ENCODE measurements at places on chromosomes 1 and 21.

DNA sequence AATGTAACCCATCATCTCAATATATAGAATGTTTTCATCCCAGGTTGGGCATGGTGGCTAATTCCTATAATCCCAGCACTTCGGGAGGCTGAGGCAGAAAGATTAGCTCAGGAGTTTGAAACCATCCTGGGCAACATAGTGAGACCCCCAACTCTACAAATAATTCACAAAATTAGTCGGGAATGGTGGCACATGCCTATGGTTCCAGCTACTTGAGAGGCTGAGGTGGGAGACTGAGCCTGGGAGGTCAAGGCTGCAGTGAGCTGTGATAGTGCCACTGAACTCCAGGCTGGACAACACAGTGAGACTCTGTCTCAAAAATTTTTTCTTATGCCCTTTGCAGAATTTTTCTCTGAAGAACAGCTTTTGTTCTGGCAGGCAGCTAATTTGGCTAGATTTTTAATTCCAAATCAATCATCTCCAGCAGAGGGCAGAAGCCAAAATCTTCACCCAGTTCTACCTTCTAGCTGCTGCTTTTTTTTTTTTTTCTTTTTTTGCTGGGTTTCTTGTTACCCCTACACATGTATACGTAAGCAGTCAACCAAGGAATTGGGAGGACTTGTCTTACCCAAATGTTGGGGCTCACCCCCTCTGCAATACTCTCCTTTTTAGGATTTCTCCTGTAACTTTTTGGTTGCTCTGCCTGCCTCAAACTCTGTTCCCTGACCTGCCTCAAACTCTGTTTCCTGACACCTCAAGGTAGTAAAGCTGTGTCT, 2.7 kb upstream of the RAD54L start:
- peaks cover 9% of the 10 kb centered on the region for H3K4me1 ChIP-seq
- peak; percentile 43 for DNase-seq
- H3K4me3 ChIP-seq = no peak overlapping the region
- no peaks in the 10 kb centered on the region for H3K27me3 ChIP-seq

DNA sequence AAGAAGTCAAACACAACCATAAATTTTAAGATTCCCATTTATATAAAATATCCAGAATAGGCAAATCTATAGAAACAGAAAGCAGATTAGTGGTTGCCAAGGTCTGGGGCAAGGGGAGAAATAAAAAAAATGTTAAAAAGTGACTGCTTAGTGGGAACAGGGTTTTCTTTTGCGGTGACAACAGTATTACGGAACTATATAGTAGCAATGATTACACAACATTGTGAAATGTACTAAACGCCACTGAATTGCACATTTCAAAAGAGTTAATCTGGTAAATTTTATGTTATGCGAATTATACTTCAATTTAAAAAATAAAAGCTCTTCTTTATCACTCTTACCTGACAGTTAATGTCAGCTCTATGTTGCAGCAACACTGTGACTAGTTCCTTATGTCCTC, 105.2 kb downstream of the ACBD6 start:
- H3K27ac ChIP-seq = no peak overlapping the region
- H3K4me1 ChIP-seq = no peaks in the 10 kb centered on the region
- H3K36me3 ChIP-seq = no peaks in the 10 kb centered on the region
- H3K4me3 ChIP-seq = no peak overlapping the region
- DNase-seq = no peak

DNA sequence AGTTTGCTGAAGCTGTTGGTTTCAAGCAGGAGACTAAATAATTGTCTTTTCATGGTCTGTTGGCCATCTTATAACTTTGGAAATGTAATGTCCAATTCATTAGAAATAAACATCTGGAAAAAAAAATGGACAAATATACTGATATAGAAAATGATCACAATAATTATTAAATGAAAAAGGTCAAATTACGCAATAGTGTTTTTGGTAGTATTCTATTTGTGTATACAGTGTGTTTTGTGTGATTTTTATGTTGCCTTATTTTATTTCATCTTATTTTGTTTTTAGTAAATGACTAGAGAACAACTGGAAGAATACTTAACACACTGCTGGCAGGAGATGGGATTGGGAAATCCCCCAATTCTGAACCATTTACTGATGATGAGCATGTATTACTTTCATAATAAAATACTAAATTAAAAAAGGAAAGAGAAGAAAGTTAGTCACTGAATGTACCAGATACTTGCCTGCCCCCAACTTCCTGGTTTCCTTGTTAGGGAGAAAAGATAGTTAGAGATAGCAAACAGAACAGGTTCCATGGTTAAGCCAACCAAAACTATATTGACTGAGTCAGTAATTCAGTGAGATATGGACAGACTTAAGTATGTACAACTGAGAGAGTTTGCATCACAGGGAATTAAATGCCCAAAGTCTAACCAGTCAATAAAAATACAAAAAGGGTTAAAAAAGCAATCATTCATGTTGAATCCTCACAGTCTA, 24.0 kb upstream of the SAMD13 start:
- no peaks in the 10 kb centered on the region for H3K27me3 ChIP-seq
- no peaks in the 10 kb centered on the region for H3K36me3 ChIP-seq
- no peak overlapping the region for H3K4me3 ChIP-seq
- H3K27ac ChIP-seq = no peak overlapping the region

GRCh38 chr1:202800742-202801141, 7.5 kb downstream of the KDM5B start:
- H3K4me1 ChIP-seq = no peaks in the 10 kb centered on the region
- no peaks in the 10 kb centered on the region for H3K36me3 ChIP-seq
- H3K27ac ChIP-seq = no peak overlapping the region
- no peak overlapping the region for H3K4me3 ChIP-seq
- DNase-seq = no peak

GRCh38 chr1:201537891-201538611, 876 bp upstream of the NAV1 start:
- peak overlapping the region; percentile 41 for H3K4me3 ChIP-seq
- no peaks in the 10 kb centered on the region for H3K27me3 ChIP-seq
- no peak overlapping the region for H3K27ac ChIP-seq
- peaks cover 7% of the 10 kb centered on the region for H3K4me1 ChIP-seq

- no peak overlapping the region for H3K4me3 ChIP-seq
- no peaks in the 10 kb centered on the region for H3K4me1 ChIP-seq
- DNase-seq = no peak
- H3K27ac ChIP-seq = no peak overlapping the region
- no peaks in the 10 kb centered on the region for H3K27me3 ChIP-seq
Observed at GRCh38 chr1:1144843-1145546, 28.7 kb upstream of the TTLL10 start.

DNA sequence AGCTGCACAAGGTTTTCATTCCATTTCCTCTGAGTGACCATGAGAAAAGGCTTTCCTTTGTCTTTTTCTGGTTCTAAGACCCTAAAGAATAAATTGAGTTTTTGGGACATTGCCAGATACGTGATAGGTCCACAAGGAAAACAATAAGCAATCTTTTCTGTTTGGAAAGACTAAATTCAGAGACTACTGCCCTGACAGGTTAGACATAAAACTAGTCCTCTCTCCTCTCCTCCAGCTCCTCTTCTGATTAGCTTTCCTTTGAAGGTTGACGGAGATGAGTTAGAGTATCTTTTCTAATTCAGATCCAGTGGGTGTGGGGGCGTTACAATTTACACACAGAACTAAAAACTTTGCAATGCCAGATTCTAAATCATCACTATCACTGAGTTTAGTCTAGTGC, 57.8 kb upstream of the C1orf53 start:
- H3K4me1 ChIP-seq = no peaks in the 10 kb centered on the region
- no peak for DNase-seq
- no peaks in the 10 kb centered on the region for H3K36me3 ChIP-seq
- no peak overlapping the region for H3K27ac ChIP-seq

DNA sequence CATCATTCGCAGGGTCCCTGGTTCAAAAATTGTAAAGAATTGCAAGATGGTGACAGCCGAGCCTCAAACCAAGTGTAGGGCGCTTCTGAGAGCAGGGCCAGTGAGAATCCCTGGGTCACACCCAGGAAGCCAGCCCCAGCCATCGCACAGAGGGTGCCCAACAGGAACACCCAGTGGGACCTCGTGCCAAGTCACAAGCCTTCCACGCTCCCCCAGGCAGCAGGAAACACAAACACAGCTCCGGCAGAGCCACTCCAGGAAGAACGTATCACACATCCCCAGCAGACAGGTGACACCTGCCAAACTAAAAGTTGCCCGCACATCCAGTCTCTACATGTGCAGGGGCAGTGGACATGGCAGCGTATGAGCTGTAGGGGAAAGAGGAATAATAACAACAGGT, 20.2 kb downstream of the DHRS3 start:
- H3K27ac ChIP-seq = no peak overlapping the region
- no peaks in the 10 kb centered on the region for H3K27me3 ChIP-seq
- no peak overlapping the region for H3K4me3 ChIP-seq
- DNase-seq = no peak
- H3K36me3 ChIP-seq = no peaks in the 10 kb centered on the region

GRCh38 chr1:11697188-11697892, 5.8 kb downstream of the DRAXIN start:
- no peak overlapping the region for H3K27ac ChIP-seq
- no peaks in the 10 kb centered on the region for H3K27me3 ChIP-seq
- DNase-seq = no peak
- H3K36me3 ChIP-seq = no peaks in the 10 kb centered on the region

- DNase-seq = no peak
- no peaks in the 10 kb centered on the region for H3K36me3 ChIP-seq
- no peak overlapping the region for H3K4me3 ChIP-seq
- no peaks in the 10 kb centered on the region for H3K27me3 ChIP-seq
Observed at GRCh38 chr1:101108111-101108500, 82.5 kb upstream of the DPH5 start.

DNA sequence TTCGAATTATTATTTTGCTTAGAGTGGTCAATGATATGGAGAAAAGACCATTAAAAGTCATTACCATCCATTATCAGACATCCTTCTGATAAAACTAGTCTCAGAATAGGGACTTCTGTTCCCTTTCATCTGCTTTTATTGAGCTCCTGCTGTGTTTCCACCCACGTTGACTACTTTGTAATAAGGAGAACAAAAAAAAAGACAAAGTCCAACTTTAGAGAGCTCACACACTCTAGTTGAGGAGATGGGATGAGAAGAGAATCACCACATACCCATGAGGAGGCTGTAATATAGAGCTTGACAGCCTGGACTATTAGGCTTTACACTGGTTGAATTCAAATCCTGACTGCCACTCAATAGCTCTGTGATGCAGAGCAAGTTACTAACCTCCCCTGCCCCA, 27.8 kb upstream of the ALDH9A1 start:
- H3K36me3 ChIP-seq = no peaks in the 10 kb centered on the region
- no peaks in the 10 kb centered on the region for H3K4me1 ChIP-seq
- no peak overlapping the region for H3K4me3 ChIP-seq
- no peak for DNase-seq
- H3K27me3 ChIP-seq = no peaks in the 10 kb centered on the region

DNA sequence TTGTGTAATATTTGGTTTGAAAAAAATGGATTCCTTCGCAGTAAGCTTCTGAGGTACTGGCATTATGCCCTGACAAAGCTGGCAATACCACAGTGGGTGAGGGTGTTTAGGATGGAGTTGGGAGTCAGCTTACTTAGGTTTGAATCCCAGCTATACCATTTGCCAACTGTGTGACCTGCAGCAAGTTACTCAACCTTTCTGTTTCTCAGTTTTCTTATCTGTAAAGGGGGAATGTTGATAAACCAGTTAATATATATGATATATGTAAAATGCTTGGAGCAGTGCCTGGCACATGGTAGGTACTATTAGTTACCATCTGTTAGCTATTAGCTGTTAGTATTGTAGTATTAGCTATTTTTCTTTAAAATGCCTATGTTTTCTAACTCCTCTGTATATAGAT, 4.9 kb upstream of the HDGF start:
- no peak overlapping the region for H3K27ac ChIP-seq
- H3K4me3 ChIP-seq = no peak overlapping the region
- no peaks in the 10 kb centered on the region for H3K36me3 ChIP-seq
- no peaks in the 10 kb centered on the region for H3K27me3 ChIP-seq
- H3K4me1 ChIP-seq = peaks cover 2% of the 10 kb centered on the region

GRCh38 chr1:200907611-200908097, 13.0 kb downstream of the INAVA start:
- peaks cover 8% of the 10 kb centered on the region for H3K36me3 ChIP-seq
- H3K27me3 ChIP-seq = no peaks in the 10 kb centered on the region
- H3K4me3 ChIP-seq = no peak overlapping the region
- DNase-seq = no peak
- no peak overlapping the region for H3K27ac ChIP-seq
- H3K4me1 ChIP-seq = no peaks in the 10 kb centered on the region

DNA sequence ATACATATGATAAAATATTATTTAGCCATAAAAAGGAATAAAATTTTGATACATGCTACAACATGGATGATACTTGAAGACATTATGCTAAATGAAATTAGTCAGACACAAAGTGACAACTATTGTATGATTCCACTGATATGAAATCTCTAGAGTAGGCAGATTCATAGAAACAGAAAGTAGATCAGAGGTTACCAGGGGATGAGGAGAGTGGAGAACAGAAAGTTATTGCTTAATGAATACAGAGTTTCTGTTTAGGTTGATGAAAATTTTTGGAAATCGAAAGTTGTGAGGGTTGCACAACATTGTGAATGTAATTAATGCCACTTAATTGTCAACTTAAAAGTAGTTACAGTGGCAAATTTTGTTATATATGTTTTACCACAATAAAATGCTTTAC, 315.7 kb upstream of the USP25 start:
- no peaks in the 10 kb centered on the region for H3K4me1 ChIP-seq
- H3K27ac ChIP-seq = no peak overlapping the region
- no peaks in the 10 kb centered on the region for H3K27me3 ChIP-seq
- H3K4me3 ChIP-seq = no peak overlapping the region
- DNase-seq = no peak
- H3K36me3 ChIP-seq = no peaks in the 10 kb centered on the region

DNA sequence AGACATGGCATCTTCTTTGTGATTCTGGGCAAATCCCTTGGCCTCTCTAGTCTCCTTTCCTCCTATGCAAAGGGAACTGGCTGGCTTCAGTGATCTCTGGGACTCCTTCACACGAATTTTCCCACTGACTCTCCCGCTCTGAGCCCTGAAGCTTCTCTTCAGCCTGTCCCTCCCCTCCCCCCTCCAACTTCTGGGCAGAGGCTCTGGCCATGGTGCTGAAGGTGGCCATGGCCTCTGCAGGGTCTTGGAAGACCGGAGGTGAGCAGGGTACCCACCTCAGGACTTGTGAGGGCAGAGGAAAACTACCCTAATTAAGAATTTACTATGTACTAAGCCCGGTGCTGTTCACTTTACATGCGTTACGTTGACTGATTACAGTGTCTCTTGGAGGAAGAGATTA, 29.4 kb upstream of the POU3F1 start:
- no peak overlapping the region for H3K4me3 ChIP-seq
- H3K36me3 ChIP-seq = no peaks in the 10 kb centered on the region
- H3K27ac ChIP-seq = no peak overlapping the region

DNA sequence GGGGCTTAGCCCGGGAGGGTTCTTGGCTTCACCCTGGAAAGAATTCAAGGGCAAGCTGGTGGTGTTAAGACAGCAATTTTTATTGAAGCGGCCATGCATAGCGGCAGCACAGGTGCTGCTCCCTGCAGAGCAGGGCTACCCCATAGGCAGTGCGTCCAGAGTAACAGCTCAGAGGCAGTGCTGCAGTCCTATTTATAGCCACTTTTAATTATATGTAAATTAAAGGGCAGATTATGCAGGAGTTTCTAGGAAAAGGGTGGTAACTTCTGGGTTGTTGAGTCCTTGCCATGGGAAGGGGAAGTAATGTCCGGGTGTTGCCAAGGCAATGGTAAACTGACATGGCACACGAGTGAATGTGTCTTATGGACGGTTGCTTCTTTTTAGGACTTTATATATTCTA, 57.0 kb downstream of the VPS26C start:
- H3K27ac ChIP-seq = no peak overlapping the region
- no peak overlapping the region for H3K4me3 ChIP-seq
- DNase-seq = no peak
- no peaks in the 10 kb centered on the region for H3K27me3 ChIP-seq

- no peaks in the 10 kb centered on the region for H3K4me1 ChIP-seq
- H3K4me3 ChIP-seq = peak overlapping the region; percentile 40
- DNase-seq = no peak
- H3K27me3 ChIP-seq = no peaks in the 10 kb centered on the region
- H3K27ac ChIP-seq = no peak overlapping the region
Observed at GRCh38 chr1:16521288-16521583, 7.2 kb upstream of the RNU1-1 start.
